ENCODE measurements at places on chromosomes 2 and 18.

- DNase-seq: no peak
Measured at GRCh38 chr2:96940980-96941775, 45.2 kb downstream of the FAM178B start.

GRCh38 chr2:216989340-216990129, 129.7 kb upstream of the TNP1 start:
- DNase-seq: no peak

DNA sequence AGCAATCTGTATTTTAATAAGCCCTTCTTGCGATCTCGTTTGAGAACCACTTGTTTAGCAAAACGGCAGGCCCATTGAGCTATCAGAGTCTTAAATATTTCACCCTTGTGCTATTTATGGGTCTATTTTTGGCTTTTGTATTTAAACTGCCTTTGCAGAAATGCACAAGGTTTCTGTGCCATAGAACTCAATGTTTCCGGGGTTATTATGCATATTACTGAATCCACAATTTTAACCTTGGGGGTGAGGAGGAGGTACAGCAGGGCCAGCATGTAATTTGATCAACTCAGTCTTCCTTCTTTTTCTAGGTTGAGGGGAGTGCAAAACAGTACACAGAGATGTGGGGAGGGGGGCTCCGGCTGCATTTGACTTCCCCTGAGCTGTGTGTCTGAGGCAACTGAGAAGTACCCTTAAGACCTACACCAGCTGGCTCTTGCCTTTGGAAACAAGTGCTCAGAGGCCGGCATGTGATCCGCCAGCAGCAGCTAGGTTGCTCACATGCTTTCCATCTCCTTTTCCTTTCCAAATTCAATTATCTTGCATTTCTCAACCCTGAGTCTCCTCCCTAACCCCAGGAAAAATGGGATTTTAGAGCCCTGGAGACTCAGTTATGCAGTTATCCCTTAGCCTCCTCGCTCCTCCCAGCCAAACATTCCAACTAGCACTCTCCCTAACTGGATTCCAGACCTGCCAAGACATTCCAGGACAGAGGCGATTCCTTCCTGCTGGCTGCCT, 103.0 kb downstream of the HNRNPLL start:
- DNase-seq: no peak

- DNase-seq: no peak
Measured at GRCh38 chr18:30277676-30278075, 764.9 kb downstream of the DSC3 start.

DNA sequence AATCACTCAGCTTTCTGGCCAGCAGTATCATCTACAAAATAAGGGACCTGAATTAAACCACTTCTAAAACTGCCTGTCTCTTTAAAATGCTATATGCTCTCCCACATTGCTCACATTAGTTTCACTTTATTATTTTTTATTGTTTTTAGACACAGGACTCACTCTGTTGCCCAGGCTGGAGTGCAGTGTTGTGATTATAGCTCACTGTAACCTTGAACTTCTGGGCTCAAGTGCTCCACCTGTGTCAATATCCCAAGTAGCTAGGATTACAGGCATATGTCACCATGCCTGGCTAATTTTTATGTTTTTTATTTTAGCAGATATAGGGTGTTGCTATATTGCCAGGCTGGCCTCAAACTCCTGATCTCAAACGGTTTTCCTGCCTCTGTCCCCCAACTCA, 591.3 kb upstream of the ZNF804A start:
- no peak for DNase-seq

DNA sequence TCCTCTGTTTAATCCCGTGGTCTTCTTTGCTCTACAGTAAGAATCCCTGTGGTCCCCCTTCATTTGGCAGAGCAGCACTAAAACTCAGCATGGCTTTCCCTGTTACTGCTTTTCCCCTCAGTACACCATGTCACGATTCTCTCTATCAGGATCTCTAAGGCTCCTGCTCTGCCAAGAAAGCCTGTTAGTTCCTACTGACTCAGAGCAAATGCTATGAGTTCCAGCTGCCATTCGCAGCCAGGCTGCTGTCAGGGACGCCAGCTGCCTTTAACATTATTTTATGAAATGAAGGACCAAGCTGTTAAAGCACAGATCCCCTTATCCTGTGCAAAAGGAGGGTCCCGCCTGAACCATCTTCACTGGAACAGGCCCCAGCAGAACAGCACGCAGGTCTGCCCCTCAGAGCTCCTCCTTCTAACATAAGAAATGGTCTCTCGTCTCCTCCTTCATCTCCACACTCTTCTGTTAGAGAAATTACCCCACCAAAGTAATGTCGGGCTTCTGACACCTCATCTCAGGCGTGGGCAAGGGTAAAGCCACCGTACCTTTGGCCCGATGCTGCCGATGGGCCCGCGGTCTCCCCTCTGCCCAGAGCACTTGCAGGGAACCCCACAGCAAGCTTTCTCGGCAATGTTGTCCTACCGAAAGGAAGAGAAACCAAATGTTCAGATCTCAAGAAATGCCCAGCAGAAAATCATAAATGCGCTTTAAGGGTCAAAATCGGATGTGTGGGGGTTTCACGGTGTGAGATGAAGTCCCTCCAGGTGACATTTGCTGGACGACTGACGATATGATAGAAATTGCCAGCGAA, 52.6 kb downstream of the COL6A3 start:
- DNase-seq: no peak

- no peak for DNase-seq
Measured at GRCh38 chr18:6106091-6106685, 210.9 kb upstream of the TMEM200C start.

- DNase-seq: no peak
Measured at GRCh38 chr2:239673641-239674040, 272.8 kb upstream of the HDAC4 start.

DNA sequence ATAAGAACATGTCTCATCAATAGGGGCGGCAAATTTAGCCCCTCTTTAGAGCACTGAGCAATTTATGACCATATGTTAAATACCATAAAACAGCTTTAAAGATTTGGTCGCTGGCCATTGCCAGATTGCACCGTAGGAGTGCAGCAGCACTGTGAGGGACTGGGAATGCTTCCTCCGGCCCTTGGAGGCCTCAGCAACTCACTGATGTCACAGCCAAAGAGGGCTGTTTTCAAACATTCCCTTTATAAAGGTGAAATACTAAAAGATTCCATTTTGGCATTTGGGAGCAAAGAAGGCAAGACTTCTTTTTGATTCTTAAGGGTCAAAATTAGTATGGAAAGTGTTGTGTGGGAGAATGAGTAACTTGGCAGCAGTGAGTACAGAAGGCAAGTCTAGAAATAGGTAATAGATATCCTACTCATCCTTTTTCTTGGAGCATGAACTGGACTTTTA, 63.7 kb downstream of the BABAM2 start:
- no peak for DNase-seq

GRCh38 chr2:37084797-37085196, 479 bp downstream of the GPATCH11 start:
- no peak for DNase-seq

GRCh38 chr2:223078482-223078881, 26.5 kb downstream of the KCNE4 start:
- DNase-seq: no peak

- DNase-seq: peak; percentile 39
Measured at GRCh38 chr2:7007846-7008741, 90.9 kb downstream of the RNF144A start.

All from H54 (cell line).